ENCODE measurements at places on chromosomes 6 and 20.

GRCh38 chr6:13091192-13091591, 237.1 kb downstream of the TBC1D7 start:
- no peak for DNase-seq

DNA sequence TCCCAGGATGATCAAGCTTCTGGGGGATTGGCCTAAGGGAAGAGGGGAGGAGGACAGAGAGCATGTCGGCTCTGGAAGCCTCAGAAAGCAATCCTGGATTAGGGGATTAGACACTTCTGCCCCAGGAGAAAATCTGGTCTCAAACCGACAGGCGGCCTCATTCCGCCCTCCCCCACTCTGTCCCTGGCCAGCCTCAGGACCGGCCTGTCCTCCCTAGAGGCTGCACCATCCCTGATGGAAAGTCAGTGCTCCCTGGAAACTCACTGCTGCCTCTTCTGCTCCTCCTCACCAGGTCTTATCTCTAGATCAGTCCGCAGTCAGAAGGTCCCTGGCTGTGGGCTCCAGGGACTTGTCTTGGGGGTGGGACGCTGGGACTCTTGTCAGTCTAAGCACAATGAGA, 905 bp upstream of the SLC12A5 start:
- no peak for DNase-seq

GRCh38 chr6:143607974-143608373, 69.8 kb upstream of the PHACTR2 start:
- DNase-seq = no peak

- no peak for DNase-seq
Observed at GRCh38 chr6:101465863-101466262, 72.4 kb downstream of the GRIK2 start.

DNA sequence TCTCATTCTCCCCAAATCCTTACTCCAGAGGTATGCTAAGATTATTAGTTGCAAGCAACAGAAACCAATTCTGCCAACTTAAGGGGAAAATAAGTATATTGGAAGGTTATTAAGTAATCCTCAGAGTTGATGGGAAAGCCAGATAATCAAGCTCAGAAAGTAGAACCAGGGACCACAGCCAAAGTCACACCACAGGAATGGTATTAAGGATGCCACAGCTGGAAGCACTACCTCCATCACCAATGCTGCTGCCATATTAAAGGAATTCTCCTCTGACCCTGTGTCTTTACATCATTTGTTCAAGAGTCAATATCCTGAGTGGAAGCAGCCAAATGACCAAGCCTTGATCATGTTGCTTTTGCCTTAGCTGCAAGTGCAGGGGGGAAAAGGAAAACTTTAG, 9.9 kb downstream of the PROCR start:
- DNase-seq = no peak

- no peak for DNase-seq
Observed at GRCh38 chr6:155256122-155256795, 7.6 kb upstream of the CLDN20 start.

DNA sequence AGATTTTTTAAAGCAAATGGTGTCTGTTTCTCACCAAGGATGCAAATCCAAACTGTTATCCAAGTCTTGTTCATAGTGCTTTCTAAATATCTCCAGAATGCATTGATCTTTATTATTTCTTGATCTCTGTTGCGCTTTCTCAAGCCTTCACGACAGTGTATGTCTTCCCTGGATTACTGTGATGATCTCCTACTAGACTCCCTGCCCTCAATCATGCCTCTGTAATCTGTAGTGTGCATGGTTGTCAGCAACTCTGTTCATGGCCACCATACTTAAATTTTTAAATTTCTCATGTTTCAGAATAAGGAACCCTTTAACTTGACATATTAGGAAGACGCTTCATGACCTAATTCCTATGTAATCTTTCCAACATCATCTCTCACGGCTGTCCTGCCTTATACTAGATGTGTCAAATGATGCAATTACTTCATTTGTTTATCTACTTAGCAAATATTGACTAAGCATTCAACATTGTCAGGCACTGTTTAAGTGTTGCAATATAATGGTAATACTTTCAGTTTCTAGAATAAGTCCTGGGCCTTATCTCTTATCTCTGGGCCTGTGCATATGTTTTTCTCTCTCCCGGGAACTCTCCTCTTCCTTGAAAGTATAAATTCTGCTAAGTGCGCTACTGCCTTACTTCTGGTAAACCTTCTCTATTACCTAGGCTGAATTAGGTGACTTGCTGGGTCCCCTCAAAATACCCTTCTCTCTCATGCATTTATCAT, 25.6 kb upstream of the AHI1 start:
- DNase-seq = peak; percentile 6

DNA sequence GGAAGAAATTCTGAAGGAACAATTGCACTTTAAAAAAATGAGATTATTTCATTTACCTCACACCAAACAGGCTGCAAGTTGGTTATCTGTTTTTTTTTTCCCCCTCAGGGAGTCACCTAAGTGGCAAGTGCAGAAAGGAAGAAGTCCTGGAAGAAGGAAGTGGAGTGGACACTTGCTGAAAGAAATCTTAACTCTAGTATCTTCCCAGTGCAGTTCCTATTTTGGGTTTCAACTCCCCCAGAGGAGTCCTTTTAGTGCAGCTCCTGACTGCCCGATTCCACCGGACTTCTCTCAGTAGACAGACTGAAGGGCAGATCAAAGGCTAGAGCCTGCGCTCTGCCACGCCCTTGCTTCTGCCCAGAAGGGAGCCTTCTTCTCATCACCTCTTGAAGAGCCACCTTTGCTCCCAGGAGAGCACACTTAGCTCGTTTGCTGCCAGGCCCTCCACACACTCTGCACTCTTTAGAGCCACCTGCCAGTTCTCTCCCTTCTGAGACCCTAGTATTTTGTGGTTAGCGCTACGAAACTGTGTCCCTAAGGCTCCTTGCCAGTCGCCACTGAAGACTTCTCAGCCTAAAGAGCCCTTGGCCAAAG, 4.9 kb downstream of the MTCL3 start:
- DNase-seq = no peak

DNA sequence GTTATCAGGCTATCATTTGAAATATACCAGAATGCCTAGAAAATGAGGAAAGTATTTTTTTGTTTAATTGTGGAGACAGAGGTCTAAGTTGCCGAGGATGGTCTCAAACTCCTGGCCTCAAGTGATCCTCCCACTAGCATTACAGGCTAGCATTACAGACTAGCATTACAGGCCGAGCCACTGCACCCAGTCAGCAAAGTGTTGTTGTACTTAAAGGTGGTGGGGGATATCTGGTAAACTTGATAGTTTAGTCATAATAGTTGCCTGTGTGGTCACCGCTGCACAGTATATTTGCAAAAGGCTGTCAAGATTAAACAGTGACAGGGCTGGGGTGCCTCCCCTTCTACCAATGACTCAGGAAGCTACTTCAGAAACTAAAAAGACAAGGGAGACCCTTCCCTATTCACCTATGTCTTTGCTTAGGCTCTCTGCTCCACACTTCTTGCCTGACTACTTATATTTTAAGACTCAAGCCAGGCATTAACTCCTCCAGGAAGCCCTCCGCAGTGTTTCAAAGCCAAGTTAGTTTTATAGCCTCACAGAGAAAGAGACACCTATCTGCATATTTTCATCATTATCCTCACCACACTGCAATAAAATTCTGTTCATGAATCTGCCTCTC, 3.1 kb upstream of the AKIRIN2 start:
- DNase-seq = no peak

- no peak for DNase-seq
Observed at GRCh38 chr6:66161546-66162108, 454.6 kb upstream of the EYS start.
